Colonic mucosa (tissue), 4 donors: ENCODE measurements at places on chromosomes 2 and 18. TPM values are rescaled to one million over a fixed set of nuclear protein-coding genes. Genes with fewer than 3 reads are reported as not detected.

DNA sequence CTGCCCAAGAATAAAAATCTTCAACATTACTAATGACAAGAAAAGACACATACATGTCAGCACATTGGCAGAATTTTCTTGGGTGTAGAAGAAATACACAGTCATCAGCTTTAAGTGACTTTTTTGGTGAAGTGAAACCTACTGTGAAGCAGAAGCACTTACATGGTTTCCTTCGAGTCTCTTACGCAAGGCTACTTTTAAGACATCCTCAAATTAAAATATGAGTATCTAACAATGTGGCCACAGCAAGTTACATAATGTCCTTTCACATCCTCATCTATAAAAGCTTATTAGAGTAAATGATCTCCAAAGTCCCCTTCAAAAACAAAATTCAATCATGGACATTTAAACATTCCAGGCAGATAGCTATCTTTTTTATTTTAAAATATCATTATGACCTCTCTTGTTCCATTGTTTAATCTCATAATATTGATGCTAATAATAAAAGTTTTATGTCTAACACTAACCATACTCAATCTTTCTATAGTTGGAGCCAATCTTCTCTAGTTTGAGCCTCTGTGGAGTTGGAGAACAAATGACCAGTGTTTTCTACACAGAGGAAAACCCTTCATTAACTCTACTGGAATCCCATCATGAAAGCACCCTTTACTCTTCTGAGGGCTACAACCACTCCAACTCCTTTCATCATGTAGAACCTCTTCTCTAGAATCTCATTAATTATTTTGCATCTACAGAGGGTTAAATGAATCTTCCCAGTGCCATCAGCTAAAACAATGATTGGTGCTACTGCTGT lies 182.2 kb upstream of the ZFP36L2 start:
- no peak overlapping the region for H3K27ac ChIP-seq
- H3K27me3 ChIP-seq = no peaks in the 10 kb centered on the region
- H3K36me3 ChIP-seq = no peaks in the 10 kb centered on the region
- DNase-seq = no peak
- no peaks in the 10 kb centered on the region for H3K4me1 ChIP-seq

DNA sequence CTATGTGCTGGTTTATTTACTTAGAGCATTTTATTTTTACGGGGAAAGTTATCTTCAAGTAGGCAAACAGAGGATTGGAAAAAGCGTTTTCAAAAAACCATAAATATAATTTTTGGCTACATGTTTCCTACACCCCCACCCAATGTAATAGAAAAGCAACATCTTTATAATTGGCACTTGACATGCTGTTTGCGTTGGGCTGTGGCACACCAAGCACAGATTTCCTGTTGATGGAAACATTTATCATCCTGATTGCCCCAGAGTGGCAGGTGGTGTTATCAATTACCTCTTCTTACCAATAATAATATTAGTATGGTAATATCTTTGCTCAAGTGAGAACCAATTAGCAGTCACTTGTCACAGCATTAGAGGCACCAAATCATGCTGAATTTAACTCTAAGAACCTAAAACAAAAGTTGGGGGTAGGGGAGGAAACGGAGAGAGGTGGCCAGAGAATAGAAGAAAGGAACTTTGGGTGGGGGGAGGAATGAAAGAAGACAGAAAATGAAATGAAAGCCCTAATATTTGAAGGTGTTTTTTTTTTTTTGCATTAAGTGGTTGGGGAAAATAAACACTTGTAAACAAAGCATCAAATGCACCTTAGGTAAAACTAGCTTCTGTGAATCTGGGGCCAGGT lies 3.8 kb upstream of the SALL3 start:
- H3K27ac ChIP-seq = no peak overlapping the region
- no peak overlapping the region for H3K4me3 ChIP-seq
- no peaks in the 10 kb centered on the region for H3K4me1 ChIP-seq
- DNase-seq = no peak

DNA sequence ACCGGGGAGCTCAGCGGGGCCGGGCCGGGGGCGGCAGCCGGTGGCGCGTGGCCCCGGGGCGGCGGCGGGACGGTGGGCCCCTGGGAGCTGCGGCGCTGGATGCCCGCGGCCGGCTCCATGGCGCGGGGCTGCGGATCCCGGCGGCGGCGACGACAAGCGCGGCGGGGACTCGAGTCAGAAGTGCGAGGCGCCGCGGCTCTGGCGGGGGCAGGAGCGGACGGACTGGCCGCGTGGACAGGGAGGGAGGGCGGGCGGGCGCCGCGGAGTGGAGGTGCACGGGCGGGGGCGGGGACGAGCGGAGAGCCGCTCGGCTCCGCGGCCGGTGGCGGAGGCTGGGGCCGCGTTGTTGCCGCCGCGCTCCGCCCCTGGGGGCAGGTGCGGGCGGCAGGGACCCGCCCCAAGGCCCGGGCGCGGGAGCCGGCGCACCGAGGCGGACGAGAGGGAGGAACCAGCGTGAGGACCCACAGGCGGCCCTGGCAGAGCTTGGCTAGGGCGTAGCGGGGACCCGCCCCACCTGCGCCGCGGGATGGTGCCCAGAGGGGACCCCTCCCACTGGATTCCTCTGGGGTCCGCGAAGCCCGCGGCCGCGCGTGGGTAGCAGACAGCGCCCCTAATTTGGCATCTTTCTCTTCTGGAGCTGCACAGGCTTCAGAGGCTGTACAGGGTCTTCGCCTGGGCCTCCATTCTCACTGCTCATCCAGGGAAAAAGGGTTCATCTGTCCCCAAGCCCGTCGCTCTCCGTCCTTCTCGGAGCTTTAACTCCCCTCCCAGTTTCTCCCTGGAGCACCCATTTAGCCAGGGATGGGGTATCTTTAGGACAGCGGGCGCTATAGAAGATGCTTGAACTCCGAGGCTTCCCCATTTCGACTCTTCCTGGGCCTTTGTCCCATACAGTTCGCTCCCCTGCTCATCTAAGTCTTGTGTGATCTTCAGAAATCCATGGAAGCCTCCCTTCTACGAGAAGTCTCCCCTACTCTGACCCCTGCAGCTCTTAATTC lies at the start of gene TMEM163:
TMEM163 (minus strand) TSS at position 184 of the 998 bp plus-strand sequence.
- H3K27ac ChIP-seq = no peak within 1 kb of the TSS
- H3K36me3 ChIP-seq = no peaks in the 10 kb centered on the region
- no peak for DNase-seq
- peaks cover 9% of the 10 kb centered on the region for H3K4me1 ChIP-seq
- peak within 1 kb of the TSS; percentile 28 for H3K4me3 ChIP-seq
- H3K27me3 ChIP-seq = peaks cover 48% of the 10 kb centered on the region

- H3K4me3 ChIP-seq = no peak overlapping the region
- DNase-seq = no peak
- no peaks in the 10 kb centered on the region for H3K27me3 ChIP-seq
- H3K27ac ChIP-seq = no peak overlapping the region
Observed at GRCh38 chr18:39208190-39208589, 1642.6 kb upstream of the CELF4 start.

GRCh38 chr2:99217929-99218501 lies 37.0 kb downstream of the MRPL30 start:
- no peaks in the 10 kb centered on the region for H3K4me1 ChIP-seq
- peak overlapping the region; percentile 38 for H3K27ac ChIP-seq
- no peak overlapping the region for H3K4me3 ChIP-seq
- no peaks in the 10 kb centered on the region for H3K27me3 ChIP-seq

- DNase-seq = no peak
- no peak overlapping the region for H3K27ac ChIP-seq
- H3K36me3 ChIP-seq = no peaks in the 10 kb centered on the region
- no peak overlapping the region for H3K4me3 ChIP-seq
- H3K27me3 ChIP-seq = no peaks in the 10 kb centered on the region
Observed at GRCh38 chr2:168194784-168195522, 52.4 kb downstream of the STK39 start.

DNA sequence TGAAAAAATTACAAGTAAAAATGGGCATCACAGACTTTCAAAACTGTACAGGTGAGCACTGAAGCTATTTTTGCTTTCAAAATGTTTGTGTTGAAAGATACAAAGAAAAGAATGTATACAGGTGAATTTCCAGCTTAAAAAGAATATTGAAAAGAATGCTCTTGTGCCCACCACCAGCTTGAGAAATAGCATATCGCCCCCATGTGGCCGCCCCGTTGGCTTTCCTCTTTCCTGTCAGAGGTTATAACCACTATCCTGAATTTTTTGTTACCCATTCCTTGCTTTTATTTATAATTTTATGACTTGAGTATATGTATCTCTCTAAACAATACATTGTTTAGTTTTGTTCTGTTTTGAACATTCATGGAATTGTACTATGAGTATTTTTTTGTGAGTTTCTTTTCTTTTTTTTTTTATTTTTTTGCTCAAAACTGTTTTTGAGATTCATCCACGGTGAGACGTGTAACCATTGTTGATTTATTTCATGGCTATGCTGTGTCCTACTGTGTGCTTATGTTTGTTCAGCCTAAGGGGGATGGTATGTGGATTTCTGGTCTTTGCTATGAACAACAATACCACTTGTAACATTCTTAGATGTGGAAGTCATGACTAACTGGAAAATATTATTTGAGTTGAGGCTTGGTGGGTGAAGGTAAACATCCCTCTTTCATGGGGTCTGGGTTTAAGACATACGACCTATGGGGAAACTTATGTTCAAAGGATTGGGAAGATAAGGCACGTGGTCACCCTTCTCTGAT lies 11.6 kb downstream of the TRPM8 start:
- peak; percentile 32 for DNase-seq
- no peaks in the 10 kb centered on the region for H3K36me3 ChIP-seq
- H3K27me3 ChIP-seq = no peaks in the 10 kb centered on the region
- H3K4me3 ChIP-seq = no peak overlapping the region

DNA sequence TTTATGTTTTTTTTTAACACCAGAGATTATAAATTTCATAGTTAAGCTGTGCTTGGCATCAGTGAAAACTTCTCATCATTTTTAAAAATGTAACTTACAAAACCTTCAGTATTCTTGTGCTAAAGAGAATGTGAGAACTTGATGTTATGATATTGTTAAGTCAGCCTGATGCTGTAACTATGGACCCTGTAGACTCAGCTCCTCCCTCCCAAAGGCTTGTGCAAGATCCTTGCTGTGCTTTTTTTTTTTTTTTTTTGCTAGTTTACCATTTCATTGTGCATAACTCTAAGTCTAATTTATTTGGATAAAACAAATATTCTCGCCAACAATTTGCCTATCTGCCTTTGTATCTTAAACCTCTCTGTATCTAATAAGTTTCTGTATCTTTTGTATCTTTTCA lies 12.9 kb upstream of the TFPI start:
- H3K36me3 ChIP-seq = no peaks in the 10 kb centered on the region
- H3K27ac ChIP-seq = no peak overlapping the region
- no peaks in the 10 kb centered on the region for H3K27me3 ChIP-seq

DNA sequence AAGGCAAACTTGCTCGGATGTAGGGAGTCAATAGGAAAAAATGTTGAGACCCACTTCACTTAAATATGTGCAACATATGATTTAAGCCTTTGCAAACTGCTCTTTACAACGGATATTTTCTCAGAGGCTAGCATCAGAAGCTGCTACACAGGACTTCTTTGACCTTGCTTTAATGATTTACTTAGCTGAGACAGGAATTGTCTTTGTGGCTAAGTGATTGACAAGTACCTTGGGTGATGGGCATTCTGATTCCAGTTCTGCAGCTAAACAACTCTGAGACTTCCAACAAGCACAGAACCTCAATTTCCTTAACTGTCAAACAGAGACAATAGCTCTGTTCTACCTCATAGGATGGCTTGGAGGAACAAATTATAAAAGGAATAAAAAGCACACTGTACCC lies 150.2 kb downstream of the NCKAP5 start:
- no peaks in the 10 kb centered on the region for H3K4me1 ChIP-seq
- no peaks in the 10 kb centered on the region for H3K36me3 ChIP-seq
- H3K4me3 ChIP-seq = no peak overlapping the region
- no peak for DNase-seq

GRCh38 chr2:98944775-98945174 lies 8.8 kb upstream of the CRACDL start:
- no peak for DNase-seq
- H3K4me3 ChIP-seq = no peak overlapping the region
- H3K36me3 ChIP-seq = no peaks in the 10 kb centered on the region
- H3K27ac ChIP-seq = no peak overlapping the region
- H3K27me3 ChIP-seq = no peaks in the 10 kb centered on the region

ST8SIA3 gene
- total RNA-seq = 0.05 TPM

TRABD2A gene
- 158 TPM for total RNA-seq
